ENCODE measurements at places on chromosomes 1 and 21.

DNA sequence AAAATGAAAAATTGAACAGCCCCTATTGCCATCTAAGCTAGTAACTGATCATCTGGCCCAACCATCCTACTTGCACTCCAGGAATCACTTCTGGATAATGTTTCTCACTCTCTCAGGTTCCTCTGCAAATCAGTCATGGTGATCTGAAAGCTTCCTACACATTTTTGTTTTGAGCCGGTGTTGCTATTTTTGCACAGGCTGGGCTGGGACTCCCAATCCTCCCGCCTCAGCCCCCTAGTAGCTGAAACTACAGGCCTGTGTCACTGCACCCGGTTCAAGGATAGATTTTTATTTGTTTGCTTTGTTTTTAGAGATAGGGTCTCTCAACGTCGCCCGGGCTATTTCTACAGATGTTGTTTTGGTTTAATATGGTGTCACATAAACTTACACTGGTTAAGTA is 40.5 kb upstream of the HMCN1 start:
- DNase-seq, result no peak

GRCh38 chr1:181490740-181491712 is 7.7 kb downstream of the CACNA1E start:
- no peak for DNase-seq

DNA sequence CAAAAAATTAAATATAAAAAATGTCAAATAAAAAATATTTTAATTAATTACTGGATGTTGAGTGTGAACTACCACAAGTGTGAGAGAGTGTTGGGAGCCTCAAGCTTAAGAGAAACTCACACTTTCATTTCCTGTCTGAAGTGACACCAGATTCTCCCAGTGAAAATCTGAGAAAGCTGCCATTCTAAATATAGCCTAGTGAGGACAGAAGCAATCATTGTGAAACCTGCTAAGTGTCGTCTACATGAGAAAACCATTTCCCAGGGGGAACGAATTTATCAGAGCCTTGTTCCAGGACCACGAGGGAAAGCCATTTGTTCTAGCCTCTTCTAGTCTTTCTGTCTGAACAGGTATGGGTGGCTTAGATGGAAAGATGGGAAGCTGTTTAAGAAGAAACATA is 329.3 kb upstream of the PRMT6 start:
- no peak for DNase-seq

GRCh38 chr1:212678456-212679410 is 20.9 kb downstream of the BATF3 start:
- DNase-seq, result no peak

- no peak for DNase-seq
Measured at GRCh38 chr1:3007298-3008147, 13.7 kb upstream of the ACTRT2 start.

GRCh38 chr1:183847641-183848040 is 42.7 kb downstream of the RGL1 start:
- DNase-seq, result no peak

- DNase-seq, result no peak
Measured at GRCh38 chr1:52140633-52141512, 1.0 kb upstream of the ZFYVE9 start.

DNA sequence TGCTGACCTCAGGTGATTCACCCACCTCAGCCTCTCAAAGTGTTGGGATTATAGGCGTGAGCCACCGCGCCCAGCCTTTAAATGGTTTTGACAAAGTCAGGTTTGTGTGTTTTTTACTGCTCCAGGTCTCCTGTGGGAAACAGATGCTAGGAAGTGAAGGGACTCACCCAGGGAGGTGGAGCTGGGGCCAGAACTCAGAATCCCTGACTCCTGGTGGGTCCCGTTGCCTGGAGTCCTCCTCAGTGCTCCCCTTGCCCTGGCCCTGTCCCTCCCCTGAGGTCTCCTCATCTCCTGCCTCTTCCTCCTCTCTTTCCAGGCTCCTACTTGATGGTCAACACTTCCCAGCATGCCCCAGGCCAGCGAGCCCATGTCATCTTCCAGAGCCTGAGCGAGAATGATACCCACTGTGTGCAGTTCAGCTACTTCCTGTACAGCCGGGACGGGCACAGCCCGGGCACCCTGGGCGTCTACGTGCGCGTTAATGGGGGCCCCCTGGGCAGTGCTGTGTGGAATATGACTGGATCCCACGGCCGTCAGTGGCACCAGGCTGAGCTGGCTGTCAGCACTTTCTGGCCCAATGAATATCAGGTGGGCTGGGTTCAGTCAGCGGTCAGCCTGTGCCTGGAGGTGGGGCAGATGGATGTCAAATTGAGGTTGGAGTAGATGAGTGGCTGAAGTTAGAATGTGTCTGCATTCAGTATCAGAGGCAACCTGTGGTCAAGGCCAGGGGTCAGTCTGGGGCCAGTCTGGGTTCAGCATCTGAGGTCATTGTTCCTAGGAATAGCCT is 22.1 kb downstream of the PTPRU start:
- DNase-seq, result no peak

DNA sequence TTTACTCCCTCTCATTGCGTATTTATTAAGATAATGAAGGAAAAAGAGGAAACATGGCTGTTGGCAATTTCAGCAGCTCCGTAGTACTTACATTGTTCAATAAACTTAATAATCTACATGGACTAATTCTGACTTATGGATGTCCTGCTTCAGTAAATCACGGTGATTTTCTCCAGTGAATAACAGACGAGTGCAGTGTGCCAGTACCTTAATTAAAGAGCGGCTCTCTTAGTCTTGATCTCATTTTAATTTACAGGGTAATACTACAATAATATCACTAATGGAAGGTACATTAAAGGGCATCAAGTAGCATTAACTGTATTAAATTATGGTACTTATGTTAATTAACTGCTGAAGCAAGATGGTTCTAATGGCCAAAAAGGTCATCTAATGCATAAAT is 187.2 kb downstream of the NTNG1 start:
- no peak for DNase-seq

DNA sequence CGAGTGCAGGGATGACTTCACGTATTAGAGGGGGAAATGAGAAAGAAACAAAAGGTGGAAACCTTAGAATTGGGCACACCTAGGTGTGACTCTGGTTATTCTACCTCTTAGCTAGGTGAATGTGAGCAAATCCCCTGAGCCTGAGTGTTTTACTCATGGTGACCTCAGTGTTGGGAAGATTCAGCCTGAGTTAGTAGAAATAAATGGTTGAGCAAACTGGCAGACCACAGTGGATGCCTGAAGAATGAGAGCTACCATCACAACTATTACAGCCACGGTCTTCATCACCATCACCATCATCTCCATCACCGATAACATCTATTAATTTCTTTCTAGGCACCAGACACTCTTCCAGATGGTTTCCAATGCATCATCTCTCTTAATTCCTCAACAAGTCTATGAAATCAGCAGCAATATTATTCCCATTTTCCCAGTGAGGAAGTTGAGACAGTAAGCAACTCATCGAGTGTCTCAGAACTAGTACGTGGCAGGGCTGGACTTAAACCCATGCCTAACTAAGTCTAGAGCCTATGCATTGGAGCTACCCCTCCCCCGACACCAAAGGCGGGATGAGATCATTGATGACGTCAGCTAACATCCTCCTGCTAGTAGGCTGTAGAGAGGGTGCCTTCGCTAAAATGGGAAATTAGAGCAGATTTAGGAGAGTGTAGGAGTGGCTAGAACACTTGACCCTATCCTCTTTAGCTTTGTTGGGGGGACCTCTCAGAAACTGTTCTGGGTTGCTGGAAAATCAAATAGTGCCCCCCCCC is 7.9 kb upstream of the KAZN start:
- DNase-seq, result no peak

GRCh38 chr1:248816042-248816851 is 9.5 kb downstream of the SH3BP5L start:
- no peak for DNase-seq

GRCh38 chr1:219324629-219325367 is 151.1 kb downstream of the LYPLAL1 start:
- DNase-seq, result peak; percentile 5

DNA sequence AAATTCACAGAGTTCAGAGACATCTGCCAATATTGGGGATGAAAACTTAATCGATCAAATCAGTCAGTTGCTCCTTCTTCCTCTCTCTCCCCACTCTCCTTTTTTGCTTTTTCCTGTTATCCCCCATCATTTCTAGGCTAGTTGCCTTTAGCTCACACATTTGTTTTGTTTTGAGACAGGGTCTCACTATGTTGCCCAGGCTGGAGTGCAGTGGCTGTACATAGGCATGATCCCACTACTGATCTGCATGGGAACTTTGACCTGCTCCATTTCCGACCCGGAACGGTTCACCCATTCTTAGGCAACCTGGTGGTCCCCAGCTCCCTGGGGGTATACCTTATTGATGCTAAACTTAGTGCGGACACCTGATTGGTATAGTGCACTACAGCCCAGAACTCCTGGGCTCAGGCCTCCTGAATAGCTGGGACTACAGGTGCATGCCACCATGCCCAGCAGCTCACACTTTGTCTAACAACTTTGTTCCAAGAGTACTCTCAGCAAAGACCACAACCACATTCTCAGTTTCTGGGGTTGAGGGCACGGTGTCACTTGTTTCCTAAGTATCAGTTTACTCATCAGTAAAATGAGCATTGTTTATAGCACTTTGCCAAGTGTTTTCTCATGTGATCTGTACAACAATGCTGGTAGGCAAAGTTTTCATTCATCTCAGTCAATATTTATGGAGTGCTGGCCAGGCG is 6.7 kb upstream of the ELOA start:
- peak; percentile 9 for DNase-seq

DNA sequence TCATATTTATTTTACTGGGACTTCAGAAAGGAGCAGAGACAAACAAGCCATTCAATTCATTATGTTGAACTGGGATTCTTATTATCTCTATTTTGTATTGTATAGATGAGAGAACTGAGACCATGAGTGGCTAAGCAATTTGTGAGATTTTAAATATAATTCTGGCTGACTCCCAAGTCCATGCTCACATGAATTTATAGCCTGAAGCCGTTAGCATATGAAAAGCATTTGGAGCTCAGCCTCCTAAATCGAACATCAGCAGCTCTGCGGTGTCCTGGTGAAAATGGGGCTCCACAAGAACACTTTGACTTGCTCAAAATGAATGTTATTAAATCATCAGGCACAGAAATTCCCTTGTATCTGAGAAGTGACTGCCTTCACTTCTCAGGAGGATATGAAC is 96.8 kb upstream of the DPT start:
- no peak for DNase-seq

DNA sequence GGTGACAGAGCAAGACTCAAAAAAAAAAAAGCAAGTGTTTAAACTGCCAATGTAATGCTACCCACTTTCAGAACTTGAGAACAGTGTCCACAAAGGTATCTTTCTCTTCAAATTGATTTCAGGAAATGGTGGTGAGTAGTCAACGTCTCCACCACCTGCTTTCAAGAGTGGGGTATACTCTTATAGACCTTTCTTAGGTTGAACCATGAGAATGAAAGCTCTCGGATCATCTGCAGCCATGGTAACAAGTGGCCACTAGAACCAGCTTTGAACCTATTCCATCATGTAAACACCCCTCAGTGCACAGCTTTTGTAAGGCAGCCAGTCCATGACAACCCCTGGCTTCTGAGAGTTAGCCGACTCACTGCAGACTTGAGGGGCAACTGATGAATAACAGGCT is 107.4 kb downstream of the NTPCR start:
- no peak for DNase-seq

GRCh38 chr1:210815641-210816550 is 318.1 kb downstream of the KCNH1 start:
- no peak for DNase-seq

- DNase-seq, result no peak
Measured at GRCh38 chr1:52400131-52400530, 4.1 kb downstream of the ORC1 start.

DNA sequence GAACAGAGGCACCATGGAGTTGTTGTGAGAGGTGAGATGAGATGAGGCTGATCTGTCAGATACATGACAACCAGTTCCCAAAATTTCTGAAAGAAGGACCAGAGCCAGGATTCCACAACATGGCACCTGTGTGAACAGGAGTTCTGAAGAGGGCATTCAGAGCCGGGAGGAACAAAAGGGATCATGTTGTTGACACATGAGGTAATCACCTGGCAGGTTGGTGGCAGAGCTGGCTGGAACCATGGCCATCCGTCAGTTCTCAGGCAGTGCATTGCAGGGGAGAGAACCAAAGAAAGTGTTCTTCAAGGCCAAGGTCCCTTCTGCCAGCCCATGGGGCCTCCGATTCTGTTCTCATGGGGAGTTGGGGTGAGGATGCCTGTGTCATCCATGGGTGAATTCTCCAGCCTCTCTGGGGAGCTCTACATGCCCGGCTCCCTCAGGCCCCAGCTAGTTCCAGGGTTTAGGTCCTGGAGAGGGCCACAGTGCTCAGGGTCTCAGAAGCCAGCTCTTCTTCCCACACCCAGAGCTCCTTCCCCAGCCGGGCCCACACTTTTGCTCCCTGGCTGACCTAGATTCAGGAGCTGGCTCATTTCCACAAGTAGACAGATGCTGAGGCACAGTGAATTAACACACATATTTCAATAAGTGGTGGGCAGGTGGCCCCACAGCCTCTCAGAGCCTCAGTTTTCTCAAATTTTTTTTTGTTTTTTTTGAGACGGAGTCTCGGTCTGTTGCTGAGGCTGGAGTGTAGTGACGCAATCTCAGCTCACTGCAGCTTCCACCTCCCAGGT is 49.1 kb upstream of the CTPS1 start:
- no peak for DNase-seq

DNA sequence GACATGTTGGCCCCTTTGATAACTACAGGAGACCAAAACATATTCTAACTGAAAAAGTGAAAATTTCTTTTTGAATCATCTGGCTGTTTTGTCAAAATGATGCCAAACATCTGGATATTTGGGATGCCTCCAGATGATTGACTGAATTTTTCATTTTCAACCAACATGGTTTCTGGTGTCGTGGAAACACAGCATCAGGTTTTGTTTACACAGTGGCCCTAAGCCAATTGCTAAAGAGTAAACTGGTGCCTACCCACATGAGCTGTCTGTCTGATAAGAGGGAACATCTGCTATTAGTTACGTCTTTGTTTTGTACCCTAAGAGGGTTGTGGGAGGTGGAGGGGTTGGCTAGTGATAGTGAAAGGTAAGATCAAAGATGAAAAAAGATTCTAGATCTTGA is 204.8 kb downstream of the KCNK2 start:
- no peak for DNase-seq

GRCh38 chr1:109392037-109392787 is 5.5 kb downstream of the SORT1 start:
- DNase-seq, result no peak

DNA sequence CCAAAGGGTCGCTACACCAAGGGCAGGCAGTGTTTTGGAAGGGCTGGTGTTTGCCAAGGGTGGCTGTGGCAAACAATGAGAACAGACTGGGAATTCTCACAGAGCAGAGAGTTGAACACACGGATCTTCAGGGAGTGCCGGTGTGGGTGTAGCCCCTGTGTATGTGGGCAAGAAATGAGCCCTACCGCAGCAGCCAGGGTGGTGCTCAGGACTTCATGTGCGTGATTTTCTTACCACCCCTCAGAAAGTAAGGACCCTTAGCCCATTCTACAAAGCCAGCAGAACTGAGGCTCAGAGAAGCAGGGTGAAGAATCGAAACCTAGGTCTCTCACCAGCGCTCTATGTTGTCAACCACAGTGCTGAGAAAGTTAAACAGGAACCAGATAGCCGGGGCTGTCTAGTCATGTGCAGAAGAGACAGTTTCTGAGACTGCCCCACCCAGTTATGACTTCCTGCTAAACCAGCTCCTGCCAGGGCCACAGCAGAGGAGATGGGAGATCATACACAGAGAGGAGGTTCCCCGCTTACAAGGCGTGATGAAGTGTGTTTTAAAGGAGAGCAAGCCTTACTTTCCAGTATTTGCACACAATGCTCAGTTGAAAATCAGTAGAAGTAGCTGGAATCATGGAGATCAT is 21.9 kb upstream of the MORC3 start:
- DNase-seq, result peak; percentile 78
